ENCODE measurements at places on chromosomes 2 and 18.

DNA sequence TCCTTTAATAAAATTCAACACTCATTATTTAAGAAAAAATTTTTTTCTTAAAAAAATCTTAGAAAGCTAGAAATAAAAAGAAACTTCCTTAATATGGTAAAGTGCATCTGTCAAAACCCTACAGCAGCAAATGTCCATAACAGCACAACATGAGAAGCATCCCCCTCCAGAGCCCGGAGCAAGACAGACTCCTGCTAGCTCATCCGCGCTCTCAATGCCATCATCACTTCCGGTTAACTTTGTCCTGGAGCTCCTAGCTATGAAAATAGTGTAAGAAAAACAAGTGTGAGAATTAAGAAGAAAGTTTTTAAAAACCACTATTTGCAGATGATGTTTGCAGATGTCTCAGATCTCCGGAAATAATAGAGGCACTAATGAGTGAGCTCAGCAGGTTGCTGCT lies 103.1 kb downstream of the TEX51 start:
- DNase-seq = no peak

- DNase-seq = no peak
Observed at GRCh38 chr2:106080959-106081358, 113.1 kb downstream of the UXS1 start.

- DNase-seq = no peak
Observed at GRCh38 chr2:148719941-148720436, 75.4 kb downstream of the EPC2 start.

DNA sequence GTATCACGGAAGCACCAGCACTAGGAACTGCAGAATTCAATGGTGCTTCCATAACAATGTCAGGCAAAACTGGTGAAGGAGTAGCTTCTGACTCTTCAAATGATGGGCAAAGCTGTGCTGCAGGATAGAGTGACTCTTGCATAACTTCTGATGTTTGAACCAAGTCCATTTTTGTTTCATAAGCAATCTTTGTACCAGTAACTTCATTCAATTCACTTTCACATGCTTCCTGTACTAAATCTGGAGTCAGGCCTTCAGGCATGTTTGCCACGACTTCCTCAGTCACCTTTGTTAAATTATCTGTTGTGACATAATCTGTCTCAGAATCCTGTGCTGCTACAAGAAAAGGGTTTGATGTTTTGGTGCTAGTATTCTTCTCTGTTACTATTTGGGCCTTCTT lies 24.0 kb downstream of the RTN4 start:
- DNase-seq = no peak

GRCh38 chr2:144403933-144404332 lies 116.0 kb downstream of the ZEB2 start:
- no peak for DNase-seq

GRCh38 chr2:219292616-219293015 lies 13.4 kb downstream of the DNAJB2 start:
- no peak for DNase-seq

GRCh38 chr2:132654968-132655367 lies 15.0 kb downstream of the LYPD1 start:
- DNase-seq = no peak

DNA sequence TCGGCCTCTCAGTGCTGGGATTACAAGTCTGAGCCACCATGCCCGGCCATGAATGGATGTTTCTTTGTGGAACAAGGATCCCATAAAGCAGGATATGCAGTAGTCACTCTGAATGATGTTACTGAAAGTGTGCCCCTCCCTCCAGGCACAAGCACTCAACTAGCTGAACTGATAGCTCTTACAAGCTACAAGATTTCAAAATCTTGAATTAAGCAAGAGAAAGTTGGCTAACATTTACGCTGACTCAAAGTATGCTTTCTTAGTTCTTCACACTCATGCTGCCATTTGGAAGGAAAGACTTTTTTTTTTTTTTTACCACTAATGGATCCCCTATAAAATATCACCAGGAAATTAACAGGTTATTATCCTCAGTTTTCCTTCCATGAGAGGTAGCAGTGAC lies 549.0 kb upstream of the PKDCC start:
- DNase-seq = no peak

DNA sequence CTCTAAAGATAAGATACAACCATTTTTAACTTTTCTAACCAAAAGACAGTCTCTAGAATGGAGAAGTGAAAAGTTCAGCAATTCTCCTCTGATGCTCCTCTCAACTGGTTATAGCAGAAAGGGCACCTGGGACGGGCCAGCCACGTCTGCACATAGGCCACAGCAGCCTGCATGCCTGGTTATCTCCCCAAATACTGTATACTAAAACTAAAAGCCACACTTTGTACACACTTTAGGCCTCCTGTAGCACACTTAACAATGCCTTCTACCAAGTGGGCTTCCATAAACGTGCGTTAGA lies 179.1 kb downstream of the ANKRD44 start:
- no peak for DNase-seq

DNA sequence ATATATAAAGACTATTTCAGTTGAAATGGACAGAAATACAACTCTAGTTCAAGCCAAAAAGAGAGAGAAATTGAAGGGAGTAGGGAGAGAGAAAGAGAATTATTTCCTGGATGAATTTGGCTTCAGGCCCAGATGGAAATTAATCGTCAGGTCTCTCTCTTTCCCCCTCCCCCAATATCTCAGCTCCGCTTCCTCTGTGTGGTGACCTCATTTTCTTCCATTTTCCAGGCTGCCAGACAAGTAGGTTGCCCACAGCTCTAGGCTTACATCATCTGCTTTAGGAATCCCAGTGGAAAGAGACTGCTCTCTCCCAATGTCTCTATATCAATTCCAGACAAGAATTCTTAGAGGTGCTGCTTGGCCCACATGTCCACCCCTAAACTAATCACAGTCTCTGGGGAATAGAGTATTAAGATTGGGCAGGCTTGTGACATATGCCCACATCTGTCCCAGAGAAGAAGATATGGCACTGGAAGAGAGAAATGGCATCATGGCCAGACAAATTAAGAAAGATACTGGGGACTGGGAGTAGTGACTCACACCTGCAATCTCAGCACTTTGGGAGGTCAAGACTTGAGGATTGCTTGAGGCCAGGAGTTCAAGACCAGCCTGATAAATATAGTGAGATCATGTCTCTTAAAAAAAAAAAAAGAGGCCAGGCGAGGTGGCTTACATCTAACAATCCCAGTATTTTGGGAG lies 37.2 kb upstream of the CFAP36 start:
- DNase-seq = no peak

DNA sequence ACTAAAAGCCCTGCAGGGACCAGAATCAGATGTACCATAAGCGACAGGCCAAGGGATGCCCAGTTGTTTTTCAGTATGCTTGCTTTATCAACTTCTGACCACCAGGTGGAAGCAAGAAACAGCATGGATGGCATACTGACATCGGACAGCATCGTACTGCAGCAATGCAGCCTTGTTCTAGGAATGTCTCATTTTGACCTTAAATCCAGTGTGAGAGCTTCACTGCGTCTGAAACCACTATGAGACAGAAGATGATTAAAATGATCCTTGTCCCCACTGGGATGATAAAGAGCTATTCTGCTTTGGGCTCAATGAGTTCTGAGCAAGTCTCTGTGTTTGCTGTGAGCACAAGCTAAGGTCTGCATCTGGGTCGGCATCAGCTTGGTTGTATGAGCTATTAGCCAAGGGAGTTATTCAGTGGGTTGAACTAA lies 54.3 kb downstream of the CDK15 start:
- no peak for DNase-seq

GRCh38 chr18:54102123-54102522 lies 122.3 kb downstream of the MBD2 start:
- no peak for DNase-seq

- no peak for DNase-seq
Observed at GRCh38 chr2:228600265-228600664, 418.8 kb upstream of the SPHKAP start.

DNA sequence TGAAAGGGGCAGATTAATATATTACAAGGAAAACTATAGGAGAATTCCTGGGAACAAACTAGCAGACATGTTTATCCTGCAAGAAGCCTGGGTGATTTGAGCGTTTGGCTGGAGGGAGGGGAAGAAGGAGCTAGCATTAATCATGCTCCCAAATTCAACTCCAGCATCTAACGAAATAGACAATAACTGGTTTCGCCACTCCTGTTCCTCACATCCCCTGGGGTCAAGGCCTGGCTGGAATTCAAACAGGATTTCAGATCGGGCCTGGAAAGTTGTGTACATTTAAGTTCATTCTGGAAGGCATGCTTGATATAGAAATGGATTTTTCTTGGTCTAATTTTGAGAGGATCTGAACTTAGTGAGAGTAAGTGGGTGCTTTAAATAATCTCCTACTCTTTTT lies 126.1 kb upstream of the CTAGE1 start:
- DNase-seq = no peak

DNA sequence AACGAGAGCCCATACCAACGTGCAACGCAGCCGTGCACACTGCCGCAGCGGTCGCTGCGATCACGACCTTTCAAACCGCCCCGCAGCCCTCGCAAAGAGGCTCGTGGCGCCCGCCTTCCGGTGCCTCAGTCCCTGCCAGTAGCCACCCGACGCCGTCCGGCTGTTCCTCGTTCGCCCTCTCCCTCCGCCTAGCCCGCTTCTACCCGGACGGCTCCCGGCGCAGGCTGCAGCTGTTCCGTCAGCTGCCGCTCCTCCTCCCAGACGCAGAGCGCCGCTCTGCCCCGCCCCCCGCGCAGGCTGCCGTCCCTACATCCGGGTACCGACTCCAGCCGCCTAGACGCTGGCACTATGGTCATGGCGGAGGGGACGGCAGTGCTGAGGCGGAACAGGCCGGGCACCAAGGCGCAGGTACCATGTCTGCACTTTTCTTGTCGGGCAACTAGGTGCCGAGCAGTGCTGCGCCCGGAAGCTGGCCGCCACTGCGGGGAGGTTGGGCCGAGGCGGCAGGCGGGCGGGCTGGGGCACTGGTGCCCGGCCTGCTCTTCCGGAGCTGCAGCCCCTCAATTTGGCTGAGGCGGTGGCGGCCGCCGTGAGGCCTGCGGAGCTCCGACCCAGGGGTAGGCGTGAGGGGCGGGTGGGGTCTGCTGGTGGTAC lies at the start of gene MOB4:
Gene MOB4, plus strand, starts transcription at position 328 of the 654 bp plus-strand sequence. Its CDS starts 21 bp downstream, at position 349.
- peak; percentile 87 for DNase-seq

DNA sequence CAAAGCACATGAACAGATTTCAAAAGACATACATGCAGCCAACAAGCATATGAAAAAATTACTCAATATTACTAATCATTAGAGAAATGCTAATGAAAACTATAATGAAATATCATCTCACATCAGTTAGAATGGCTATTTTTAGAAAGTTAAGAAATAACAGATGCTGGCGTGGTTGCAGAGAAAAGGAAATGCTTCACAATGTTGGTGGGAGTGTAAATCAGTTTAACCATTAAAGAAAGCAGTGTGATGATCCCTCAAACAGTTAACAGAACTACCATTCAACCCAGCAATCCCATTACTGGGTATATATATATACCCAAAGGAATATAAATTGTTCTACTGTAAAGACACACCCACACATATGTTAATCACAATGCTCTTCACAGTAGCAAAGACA lies 117.7 kb upstream of the SETBP1 start:
- no peak for DNase-seq

DNA sequence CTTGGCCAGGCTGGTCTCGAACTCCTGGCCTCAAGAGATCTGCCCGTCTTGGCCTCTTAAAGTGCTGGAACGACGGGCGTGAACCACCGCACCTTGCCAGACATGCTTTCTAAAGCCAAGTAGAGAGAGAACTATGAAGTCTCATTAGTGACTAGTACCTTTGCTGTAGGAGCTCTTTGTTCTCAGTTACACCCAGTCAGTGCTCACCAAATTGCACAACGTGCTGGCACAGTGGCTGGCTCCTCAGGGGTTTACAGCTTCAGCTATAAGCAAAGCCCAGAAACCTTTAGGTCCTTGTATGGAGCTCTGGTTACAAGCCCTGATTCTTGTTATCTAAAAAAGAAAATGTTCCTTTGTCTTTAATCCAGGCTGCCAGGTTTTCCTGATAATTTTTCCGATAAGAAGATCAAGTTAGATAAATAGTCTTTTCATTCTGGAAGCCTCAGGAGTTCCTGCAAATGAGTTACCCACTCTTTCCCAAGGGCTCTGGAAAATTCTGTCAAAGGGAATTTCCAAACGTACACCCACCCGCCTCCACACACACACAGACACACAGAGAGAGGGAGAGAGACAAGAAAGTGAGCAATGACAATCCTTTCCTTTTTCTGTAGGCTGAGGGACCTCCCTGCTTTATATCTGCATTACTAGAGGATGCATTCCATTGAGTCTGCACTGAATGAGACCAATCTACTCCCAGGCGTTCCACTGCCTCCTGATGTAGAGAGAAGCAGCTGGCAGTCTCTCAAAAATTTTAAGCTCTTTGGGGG lies 100.2 kb upstream of the CSRNP3 start:
- no peak for DNase-seq

DNA sequence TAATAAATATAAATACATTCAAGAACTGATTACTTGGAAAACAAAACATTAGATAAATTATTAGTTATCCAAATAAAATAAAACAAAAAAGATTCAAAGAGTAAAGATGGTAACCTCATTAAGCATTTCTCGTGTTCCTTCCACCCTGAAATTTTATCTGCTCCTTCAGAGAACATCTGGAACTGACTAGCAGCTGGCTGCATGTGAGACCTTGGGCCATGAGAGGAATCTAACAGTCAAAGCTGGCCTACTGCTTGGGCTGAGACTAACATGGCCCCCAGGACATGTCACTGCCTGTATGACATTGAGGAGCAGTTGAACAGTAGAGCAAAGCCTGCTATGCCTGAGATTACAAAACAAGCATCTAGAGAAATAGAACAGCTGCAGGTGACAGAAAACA lies 208.5 kb upstream of the ZSWIM2 start:
- DNase-seq = no peak

DNA sequence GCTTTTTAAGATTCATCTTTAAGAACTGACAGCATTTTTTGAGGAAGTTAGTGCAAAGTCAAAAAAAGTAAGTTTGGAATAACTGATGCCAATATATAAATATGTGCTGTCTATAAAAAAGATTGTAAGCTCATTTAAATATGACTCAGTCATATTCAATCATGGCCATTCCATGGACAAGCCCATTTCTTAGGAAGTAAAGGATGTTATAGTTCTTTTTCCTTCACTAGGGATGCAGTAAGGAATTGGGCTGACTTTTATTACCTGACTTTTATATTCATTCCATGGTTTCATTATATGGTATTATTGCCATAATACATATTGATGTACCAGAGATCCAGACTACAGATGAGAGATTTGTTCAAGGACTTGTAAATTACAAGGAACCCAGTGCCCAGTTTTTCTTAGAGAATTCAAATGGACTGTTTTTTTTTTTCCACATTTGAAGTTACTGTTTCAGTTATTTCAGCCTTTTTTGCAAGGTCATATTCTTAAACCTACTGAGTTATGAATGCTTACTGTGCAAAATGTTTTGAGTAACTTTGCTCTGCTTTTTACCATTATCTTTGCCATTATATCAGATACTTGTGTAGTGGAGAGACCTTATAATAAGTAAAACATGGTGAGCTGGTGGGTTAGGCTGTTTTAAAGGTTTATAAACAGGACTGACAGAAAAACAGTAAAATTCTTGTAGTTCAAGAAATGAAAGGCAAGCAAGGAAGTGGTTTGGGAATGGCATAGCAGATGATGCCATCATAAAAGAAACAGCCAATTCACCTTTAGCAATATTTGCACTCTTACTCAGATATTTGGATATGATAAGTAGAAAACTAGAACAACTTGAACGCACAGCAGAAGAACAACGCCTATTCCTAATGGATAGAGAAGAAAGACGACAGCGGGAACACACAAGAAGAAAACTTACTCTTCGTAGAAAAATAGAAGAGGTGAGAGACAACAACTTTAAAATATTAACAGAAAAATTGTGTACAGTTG lies 7.6 kb downstream of the FSIP2 start:
- DNase-seq = no peak

GRCh38 chr18:77708826-77709506 lies 459.3 kb downstream of the GALR1 start:
- DNase-seq = no peak
